Cortex of kidney (tissue), 1 donor: ENCODE measurements at places on chromosomes 7 and 10.

GRCh38 chr7:18076461-18076860 is 48.8 kb upstream of the PRPS1L1 start:
- no peak for DNase-seq

DNA sequence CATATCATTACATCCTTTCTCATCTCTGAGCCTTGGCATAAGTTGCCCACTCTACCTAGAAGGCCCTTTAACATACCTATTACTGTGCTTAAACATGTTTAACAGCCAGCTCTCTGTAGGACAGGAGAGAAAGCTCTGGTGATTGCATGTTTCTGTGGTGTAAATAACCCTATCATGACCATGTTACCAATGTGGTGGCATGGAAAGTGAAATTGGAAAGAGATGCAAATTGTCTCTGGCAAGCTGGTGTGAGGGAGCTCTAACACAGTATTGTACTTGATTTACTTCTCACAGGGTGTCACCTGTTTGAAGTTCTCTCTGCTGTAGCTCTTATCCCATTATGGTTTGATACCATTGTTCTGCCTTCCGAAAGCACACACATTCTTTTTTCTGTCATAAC is 231.8 kb upstream of the DKK1 start:
- DNase-seq = no peak

- DNase-seq = no peak
Observed at GRCh38 chr10:17031637-17032635, 97.7 kb downstream of the CUBN start.

GRCh38 chr10:110355141-110355831 is 50.6 kb upstream of the SMNDC1 start:
- DNase-seq = no peak

DNA sequence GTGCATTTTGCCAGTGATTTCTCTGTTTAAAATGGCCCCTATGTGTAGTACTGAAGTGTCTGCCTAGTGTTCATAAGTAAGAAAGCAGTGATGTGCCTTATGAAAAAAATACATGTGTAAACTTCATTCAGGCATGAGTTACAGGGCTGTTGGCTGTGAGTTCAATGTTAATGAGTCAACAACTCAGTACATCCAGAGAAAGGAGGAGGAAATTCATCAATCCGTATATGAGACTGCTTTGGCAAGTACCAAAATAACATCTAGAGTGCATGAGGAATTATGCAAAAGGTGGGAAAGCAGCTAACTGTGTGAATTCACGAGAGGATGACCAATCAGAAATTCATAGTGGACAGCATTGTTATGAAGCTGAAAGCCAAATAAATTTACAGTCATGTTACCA is 255.6 kb downstream of the ZEB1 start:
- no peak for DNase-seq

DNA sequence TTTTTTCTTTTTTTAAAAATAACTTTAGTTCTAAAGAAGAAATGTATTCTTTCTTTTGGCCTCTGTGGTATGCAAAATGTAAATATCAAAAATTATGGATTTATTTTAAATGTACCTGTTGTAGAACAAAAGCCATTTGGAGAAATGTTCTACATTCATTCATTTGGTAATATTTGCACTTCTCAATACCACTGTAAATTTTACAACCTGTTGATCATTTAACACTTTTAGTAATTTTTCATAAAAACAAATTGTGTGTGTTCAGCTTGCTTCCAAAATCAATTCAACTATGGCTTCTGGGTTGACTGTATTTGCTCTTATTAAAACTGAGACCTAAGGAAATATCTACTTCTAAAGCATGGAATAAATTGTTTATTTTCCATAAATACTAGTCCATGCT is 2.3 kb upstream of the IGF2BP3 start:
- no peak for DNase-seq

- no peak for DNase-seq
Observed at GRCh38 chr7:118298771-118299170, 74.3 kb downstream of the ANKRD7 start.

DNA sequence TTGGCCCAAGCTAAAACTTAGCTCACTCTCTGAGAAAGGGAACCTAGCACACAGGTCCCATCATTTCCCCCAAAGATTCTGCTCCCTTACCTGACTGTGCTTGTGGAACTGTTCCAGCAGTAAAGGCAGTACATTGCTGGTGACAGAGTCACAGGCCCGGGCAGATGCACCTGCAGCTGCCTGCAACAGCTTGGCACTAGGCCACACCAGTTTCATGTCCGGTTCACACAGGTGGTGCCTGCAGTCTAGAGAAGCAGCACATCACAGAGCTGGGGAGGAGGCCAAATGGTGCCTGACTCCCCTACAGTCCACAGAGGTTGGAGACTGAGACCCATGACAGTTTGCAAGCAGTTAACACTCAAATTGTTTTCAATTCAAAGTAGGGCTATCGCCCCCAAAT is 22.2 kb downstream of the ZDHHC16 start:
- no peak for DNase-seq
